ENCODE measurements at places on chromosomes 7 and 10.

DNA sequence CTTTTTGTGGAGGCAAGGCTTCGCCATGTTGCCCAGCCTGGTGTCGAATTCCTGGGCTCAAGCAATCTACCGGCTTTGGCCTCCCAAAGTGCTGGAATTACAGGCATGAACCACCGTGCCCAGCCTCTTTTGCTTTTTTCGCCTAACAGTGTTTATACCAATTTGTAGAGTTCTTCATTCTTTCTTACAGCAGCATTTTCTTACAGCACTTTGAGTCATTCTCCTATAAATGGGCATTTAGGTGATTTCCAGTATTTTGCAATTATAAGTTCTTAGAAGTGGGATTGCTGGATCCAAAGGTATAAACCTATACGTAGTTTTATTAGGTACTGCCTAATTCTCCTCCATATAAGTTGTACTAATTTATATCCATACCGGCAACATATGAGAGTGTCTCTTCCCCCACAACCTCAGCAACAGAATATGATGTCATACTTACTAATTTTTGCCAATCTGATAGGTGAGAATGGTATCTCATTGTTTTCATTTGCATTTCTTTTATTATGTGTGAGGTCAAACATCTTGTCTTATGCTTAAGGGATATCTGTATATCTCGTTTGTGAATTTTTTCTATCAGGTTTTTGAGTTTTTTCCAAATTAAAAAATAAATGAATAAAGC lies 39.1 kb downstream of the SUFU start:
- DNase-seq, result no peak

DNA sequence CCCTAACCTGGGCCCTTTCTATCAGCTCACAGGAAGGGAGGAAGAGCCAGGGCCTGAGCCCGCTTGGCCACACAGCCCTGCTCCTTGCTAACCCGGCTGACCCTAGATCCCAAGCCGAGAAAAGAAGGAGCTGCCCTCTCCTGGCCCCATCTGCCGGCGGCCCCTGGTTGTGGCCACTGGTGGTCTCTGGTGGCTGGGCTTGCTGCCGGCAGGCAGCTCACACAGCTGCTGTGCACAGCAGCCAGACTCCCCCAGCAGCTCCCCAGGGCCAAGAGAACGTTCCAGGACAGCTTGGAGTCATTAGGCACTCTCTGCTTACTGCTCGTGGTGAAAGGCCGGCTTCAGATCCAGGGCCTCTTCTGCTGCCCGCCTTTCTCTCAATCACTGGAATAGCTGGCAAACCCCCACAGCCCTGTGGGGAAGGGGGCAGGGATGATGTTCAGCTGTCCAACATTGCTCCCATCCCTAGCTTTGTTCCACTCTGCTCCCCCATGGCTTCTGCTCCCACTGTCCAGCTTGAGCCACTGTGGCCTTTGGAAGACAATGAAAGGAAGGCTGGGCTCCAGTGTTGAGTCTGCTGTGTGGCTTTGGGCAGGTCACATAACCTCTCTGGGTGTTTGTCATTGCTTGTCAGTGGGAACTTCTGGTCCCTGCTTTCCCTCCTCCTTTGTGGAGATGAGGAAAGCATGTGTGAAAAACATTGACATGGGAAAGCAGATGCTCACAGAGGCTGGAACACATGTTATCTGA lies 35.4 kb upstream of the COL13A1 start:
- DNase-seq, result no peak

DNA sequence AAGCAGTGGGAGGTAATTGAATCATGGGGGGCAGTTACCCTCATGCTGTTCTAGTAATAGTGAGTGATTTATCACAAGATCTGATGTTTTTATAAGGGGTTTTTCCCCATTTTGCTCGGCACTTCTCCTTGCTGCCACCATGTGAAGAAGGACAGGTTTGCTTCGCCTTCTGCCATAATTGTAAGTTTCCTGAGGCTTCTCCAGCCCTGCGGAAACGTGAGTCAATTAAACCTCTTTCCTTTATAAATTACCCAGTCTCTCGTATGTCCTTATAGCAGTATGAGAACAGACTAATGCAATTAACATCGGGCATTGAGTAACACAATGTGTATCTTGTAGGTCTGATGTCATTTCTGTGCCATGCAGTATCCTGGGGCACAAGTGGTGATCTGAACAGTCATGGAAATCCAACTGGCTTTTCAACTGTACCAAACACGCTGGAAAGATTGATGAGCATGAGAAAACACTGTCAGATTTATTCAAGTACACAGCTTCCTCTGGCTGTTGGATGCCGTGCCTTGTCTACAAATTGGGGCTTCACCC lies 208.6 kb upstream of the KIAA1217 start:
- no peak for DNase-seq

DNA sequence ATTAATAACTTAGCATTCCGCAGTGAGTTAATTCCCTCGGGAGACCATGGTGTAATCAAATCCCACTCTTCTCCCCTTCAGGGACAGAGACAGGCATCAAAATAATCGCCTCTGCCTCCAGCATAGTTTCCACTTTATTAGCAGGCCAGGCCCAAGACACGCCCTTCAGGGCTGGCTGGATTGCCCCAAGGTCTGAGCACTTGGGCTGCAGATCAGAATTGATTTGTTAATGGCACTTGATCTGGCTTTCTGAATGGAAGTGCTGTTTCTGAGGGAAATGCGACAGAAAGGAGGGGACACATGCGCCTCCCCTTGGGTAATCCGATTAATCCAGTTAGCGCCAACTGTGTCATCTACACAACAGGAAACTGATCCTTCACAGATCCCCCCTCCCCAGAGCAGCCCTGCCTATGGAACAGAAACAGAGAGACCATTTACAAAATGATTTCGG lies 15.6 kb downstream of the CHAT start:
- no peak for DNase-seq

GRCh38 chr7:141737118-141737835 lies 881 bp upstream of the SSBP1 start:
- DNase-seq, result no peak

- DNase-seq, result no peak
Observed at GRCh38 chr10:112366992-112367391, 6.9 kb upstream of the ACSL5 start.

GRCh38 chr10:28939281-28940157 lies 262.2 kb downstream of the BAMBI start:
- DNase-seq, result no peak

DNA sequence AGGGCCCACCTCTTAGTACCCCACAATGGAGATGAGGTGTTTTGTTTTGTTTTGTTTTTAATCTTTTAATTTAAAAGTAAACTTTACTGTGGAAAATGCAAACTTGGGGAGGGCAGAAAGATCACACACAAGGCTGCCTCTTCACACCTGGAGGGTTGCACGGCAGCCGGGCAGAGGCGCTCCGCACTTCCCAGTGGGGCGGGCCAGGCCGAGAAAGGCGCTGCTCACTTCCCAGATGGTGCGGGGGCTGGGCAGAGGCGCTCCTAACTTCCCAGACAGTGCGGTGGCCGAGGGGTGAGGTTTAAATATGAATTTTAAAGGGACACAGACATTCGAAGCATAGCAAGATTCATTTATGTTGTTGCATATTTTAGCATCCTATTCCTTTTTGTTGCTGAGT lies 235.9 kb upstream of the MTPN start:
- no peak for DNase-seq

DNA sequence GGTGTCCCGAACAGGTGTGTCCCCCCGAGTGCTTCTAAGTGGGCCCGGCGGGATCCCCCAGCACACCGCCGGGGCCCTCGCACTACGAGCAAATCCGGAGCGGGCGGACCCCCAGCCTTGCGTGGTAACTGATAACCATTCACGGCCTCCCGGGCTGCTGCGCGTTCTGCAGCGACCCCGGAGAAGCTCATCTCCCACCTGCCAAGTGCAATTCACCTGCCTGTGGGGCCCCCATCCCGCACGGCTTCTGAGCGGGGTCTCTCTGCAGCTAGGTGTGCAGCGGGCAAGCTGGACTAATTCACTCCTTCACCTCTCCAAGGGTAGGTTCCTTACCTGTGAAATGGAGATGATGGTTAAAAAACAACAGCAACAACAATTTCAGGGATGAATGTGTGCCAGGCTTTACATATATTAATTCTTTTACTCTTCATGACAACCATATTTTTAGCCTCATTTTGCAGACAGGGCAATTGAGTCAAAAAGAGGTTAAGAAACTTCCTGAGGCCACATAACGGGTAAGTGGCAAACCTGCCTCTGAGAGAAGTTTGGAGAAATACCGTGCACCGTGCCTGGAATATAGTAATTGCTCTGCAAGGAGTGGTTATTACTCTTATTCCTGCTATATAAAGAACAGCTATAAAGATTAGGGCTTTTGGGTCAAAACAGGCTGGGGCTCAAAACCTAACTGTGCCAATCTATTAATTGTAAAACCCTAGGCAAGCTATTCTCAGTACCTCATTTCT lies 652 bp upstream of the PODXL start:
- DNase-seq, result no peak

DNA sequence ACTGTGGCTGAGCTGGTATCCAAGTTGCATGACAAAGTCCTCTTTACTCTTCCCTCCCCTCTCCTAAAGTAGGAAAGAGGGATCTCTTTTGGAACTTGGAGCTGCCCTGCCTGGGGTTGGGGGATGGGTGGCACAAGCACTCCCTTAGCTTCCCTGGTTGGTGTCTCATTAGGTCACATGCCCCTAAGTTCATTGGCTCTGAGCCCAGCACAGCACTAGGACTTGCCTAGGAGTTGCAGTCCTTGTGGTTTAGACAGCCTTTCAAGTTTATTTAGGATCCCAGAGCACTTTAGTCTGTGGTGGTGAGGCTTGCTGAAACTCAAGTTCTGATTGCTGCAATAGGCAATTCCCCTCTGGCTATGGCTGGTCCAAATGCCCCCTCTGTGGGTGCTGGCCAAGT lies 281.4 kb downstream of the NXPH1 start:
- no peak for DNase-seq

DNA sequence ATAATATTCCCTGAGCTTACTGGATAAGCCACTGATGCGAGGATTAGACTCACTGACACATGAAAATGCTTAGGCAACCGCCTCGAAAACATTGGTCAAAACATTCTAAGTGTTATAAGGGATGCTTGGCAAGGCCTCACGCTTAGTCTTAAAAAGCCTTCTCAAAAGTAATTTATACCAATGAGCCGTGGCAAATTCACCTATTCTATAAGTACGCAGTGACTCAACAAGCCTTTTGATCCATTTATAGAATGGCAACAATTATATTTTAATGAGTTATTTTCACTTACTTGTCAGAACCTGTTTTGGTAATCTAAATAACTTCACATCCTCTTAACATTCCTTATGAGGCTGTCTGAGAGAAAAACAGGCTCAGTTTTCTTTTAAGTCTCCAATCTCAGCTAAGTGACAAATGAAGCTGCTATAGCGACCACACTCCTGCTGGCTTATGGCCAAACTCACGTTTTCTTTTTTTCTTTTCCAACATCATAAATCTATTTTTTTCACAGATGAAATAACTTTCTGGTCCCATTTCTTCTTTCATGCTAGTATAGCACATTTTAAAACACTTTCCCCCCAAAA lies 121.2 kb upstream of the AFAP1L2 start:
- DNase-seq, result no peak

- no peak for DNase-seq
Observed at GRCh38 chr7:104621321-104621720, 292.9 kb downstream of the LHFPL3 start.

DNA sequence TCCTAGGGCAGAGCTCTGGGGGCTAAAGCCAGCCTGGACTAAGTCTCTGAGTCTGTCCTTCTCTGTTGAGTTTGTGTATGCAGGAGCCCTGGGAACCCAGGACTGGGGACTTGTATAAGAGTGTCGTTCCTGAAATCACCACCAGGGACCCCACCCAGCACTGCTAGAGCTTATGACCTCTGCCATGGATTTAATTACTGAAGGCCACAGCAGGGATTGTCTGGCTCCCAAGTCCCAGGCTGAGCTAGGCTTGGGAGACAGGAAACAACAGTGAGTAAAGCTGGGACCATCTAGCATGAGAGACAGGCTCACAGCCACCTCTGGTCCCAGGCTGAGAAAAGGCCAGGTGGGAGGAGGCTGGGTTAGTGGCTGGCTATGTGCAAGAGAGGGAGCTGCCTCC lies 1.4 kb upstream of the TSPAN15 start:
- no peak for DNase-seq

DNA sequence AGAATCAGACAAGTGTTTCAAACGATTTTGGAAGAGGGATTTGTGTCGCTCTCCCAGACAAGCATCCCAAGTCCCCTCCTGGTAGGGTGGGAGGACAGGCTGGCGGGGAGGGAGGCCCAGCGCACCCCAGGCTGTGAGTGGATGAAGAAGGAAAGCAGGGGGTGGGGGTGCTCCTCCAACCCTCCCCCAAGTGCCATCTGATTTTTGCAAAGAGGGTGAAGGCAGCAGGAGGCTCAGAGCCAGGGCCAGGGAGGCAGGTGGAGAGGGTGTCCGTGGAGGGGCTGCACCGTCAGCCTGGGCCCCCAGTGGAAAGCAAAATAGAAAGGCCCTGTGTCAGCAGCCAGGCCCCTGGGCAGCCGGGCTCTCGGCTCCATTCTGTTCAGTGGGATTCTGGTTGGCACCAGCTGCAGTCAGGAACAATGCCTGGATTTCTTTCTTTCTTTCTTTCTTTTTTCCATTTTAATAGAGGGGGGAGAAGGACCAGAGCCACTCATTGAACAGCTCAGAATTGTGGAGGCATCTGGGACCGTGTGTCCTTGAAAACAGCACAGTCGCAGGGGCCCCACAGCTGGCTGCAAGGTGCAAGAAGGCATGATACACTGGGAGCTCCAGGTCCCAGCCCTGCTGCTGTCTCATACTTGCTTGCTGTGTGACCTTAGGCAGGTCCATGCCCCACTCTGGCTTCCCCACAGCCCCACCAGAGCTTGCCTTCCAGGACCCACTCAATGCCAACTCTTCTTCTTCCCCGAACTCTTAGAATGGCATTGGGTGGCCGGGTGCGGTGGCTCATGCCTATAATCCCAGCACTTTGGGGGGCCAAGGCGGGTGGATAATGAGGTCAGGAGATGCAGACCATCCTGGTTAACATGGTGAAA lies 7.1 kb upstream of the ZMIZ1 start:
- DNase-seq, result no peak

- DNase-seq, result no peak
Observed at GRCh38 chr7:116232350-116232749, 22.0 kb downstream of the TES start.

Measured in stimulated activated CD8-positive, alpha-beta memory T cell treated with anti-CD3 and anti-CD28 coated beads, Interleukin-15, amount 100 ng/mL, for 48 hours (primary cell).